ENCODE measurements at places on chromosomes 12 and 14.

DNA sequence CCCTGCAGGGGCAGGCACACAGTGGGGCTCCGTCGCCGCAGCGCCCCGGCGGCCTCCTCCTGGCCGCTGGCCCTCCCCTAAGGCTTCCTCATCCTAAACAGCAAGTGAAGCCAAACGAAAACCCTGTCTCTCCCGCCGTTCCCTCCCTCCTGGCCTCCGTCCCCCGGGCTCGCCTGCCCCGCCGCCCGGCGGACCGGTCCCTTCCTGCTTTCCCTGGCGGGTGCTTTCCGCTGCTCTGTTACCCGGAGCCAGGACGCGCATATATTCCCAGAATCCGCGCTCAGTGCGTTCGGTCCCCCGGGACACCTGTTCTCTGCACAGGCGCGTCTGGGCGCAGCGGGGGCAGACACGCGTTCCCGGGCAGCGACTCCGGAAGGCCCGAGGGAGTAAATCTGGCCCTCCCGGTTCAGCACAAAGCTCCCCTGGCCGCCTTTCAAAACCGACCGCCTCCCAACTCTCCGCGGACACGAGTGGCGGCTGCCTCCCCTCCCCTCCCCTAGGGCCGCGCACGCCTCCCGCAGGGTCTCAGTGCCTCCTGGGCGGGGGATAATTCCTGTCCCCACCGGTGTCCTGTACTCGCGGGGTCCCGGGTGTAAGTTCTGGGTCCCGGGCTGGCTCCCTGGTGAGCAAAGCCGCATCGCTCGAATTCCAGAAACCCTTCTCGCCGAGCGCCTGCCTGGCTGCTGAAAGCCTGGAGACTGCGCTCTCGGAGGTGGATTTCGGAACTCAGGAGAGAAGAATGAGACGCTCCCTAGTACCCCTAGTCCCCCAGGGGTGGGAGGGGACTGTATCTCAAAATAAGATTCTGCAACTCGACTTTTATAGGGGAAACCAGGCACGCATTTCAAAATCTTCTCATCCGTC lies 21.4 kb upstream of the CEP170B start:
- no peak overlapping the region for H3K27ac ChIP-seq
- H3K4me1 ChIP-seq = peaks cover 5% of the 10 kb centered on the region

DNA sequence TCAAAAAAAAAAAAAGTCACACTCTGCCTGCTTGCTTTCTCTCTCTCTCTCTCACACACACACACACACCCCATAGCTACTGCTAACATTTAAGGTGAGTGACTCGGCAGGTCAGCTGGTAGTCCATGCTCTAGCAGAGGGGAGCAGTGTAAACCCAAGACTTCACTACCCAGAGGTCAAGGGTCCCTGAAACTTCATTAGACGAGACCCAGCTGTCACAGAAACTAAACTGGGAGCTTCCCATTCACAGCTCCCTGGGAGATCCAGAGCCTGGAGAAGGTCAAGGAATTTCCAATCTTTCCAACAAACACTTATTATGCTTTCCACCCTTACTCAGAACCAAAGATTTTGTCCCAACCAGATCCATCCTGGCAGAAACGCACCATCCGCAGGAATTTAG lies 33.2 kb downstream of the CKAP4 start:
- H3K36me3 ChIP-seq = no peaks in the 10 kb centered on the region
- no peak for DNase-seq
- no peaks in the 10 kb centered on the region for H3K27me3 ChIP-seq
- H3K27ac ChIP-seq = no peak overlapping the region

DNA sequence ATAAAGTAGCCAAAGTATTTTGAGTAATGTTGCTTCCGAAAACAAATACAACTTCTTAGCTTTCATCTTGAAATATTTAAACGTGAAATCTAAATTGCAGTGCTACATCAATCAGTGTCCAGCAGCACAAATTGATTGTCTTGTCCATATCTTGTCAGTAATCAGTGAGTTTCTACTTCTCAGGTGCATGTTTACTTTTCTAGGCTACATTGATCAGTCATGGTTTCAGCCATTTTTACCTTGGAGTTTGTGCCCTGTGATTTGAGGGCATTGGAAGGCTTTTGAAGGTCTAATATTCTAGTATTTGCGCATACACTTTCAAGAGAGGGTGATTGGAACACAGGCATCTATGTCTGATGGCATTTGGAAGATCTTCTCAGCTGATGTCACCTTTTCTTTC lies 12.4 kb downstream of the RMST start:
- H3K4me3 ChIP-seq = no peak overlapping the region
- no peaks in the 10 kb centered on the region for H3K27me3 ChIP-seq
- H3K36me3 ChIP-seq = no peaks in the 10 kb centered on the region
- no peak overlapping the region for H3K27ac ChIP-seq
- DNase-seq = no peak
- H3K4me1 ChIP-seq = peaks cover 7% of the 10 kb centered on the region

GRCh38 chr14:93994919-93995682 lies 2.0 kb upstream of the CCDC197 start:
- H3K4me1 ChIP-seq = no peaks in the 10 kb centered on the region
- DNase-seq = no peak
- no peak overlapping the region for H3K4me3 ChIP-seq
- H3K36me3 ChIP-seq = no peaks in the 10 kb centered on the region
- no peak overlapping the region for H3K27ac ChIP-seq

DNA sequence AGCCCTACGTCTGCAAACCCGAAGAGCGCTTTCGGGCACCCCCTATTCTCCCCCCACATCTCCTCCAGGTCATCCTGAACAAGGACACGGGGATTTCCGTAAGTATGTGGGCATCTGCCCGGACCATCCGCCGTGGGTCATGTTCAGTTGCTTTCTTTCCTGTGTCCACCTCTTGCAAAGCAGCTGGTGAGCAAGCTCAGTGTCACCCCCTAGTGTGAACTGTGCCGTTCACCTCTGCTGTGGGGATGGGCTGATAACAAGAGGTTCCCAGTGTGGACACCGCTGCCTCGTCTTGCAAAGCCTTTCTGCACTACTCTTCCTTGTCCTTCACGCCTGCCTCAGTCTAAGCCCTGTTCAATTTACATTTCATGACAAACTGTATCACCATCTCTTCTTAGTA lies 8.6 kb downstream of the PRKAB1 start:
- DNase-seq = no peak
- no peak overlapping the region for H3K4me3 ChIP-seq
- H3K27me3 ChIP-seq = no peaks in the 10 kb centered on the region
- no peaks in the 10 kb centered on the region for H3K4me1 ChIP-seq
- no peak overlapping the region for H3K27ac ChIP-seq

- no peaks in the 10 kb centered on the region for H3K36me3 ChIP-seq
- no peak overlapping the region for H3K27ac ChIP-seq
- H3K4me1 ChIP-seq = peaks cover 9% of the 10 kb centered on the region
- no peaks in the 10 kb centered on the region for H3K27me3 ChIP-seq
Observed at GRCh38 chr14:35332517-35333263, 40.5 kb downstream of the PSMA6 start.

DNA sequence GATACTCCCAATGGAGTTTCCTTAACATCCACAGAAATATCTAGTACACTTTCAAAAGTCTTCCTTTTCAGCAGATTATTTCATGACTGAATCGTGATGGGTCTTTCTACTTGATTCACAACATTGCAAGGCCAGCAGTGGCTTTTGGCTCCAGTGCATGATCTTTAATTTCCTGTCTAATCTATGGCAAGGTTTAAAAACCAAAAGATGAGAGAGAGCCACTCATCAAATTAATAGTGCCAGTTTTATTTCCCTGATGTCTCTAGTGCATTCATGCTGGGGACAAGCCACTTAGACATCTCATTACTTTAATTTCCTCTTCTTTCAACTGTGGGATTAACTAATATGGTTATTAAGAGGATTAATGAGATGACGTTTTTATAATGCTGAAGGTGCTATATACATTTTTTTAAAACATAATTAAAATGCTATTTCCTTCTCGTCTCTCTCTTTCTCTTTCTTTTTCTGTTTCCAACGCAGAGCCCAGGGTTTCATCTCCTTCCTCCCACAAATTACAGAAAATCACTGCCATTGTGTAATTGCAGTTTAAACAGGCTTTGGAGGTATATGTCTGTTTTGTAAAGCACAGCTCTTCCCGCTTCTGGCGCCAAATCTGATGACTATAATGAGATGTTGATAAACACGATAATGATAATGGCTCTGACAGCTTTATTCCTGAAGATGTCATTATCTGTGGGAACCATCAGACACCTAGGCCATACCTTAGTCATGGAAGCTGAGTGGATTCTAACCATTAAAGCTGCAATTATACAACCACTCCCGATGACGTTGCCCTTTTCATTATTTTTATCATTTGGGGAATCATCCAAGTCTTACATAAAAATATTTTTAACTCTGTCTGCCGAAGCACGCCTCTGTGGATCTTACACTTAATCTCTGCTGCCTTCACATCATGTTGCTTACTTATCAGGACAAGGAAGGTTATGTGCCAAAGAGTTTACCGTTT lies 103.1 kb upstream of the PPM1H start:
- DNase-seq = no peak
- H3K27ac ChIP-seq = no peak overlapping the region

DNA sequence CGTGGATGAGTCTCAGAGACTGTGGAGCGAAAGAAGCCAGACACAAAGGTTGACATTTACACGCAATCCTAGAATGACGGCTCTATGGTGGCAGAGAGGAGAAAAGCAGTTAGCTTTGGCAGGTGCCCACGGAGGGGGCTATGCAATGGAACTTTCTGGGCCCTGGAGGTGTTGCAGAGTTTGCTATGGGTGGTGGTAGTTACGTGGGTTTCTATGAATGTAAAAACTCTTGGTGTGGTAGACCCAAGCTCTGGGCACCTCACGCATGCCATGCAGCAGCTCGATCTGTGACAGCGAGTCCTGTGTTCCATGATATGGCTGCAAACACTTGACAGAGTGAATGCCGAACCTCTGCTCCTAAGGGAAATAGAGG lies 5.0 kb upstream of the INF2 start:
- H3K27me3 ChIP-seq = no peaks in the 10 kb centered on the region
- peaks cover 20% of the 10 kb centered on the region for H3K4me1 ChIP-seq
- no peak overlapping the region for H3K4me3 ChIP-seq
- H3K27ac ChIP-seq = no peak overlapping the region

GRCh38 chr12:113315358-113315757 lies 19.6 kb downstream of the SLC8B1 start:
- no peak overlapping the region for H3K27ac ChIP-seq
- DNase-seq = no peak
- no peaks in the 10 kb centered on the region for H3K27me3 ChIP-seq
- no peak overlapping the region for H3K4me3 ChIP-seq

DNA sequence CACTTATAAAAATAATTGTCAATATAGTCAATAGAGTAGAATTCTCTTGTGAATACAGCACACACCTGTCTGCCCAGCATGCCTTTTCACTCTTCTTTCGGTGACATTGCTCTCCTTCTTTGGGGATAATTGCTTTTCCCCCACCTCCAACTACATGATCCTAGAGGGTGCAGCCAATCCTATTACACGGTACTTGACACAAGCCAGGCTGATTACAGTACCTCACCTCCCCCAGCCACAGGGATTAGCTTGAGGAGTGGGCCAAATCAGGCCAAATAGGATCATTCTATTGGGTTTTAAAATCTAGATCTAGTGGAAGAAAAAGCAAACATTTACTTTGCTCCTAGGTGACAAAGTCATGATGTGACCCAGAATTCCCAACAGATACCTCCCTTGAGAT lies 16.8 kb upstream of the NFYB start:
- no peak overlapping the region for H3K4me3 ChIP-seq
- H3K36me3 ChIP-seq = no peaks in the 10 kb centered on the region
- H3K27ac ChIP-seq = no peak overlapping the region
- no peak for DNase-seq
- no peaks in the 10 kb centered on the region for H3K4me1 ChIP-seq
- no peaks in the 10 kb centered on the region for H3K27me3 ChIP-seq

DNA sequence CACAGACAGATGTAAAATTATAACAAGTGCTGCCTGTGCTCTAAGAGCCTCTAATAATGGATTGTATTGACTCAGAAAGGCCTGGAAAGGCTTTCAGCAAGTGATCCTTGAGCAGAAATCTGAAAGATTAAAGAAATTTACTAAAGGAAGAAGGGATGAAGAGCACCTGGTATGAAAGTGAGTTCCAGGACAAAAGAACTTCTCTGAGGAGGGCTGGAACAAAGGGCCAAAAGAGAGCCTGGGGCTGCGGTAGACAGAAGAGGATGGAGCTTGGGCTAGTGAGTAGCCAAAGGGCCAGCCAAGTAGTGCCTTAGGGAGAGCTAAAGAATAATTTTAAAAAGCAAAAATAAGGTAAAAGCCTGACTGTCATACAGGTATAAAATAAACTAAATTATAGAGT lies 44.0 kb downstream of the BCAT1 start:
- DNase-seq = no peak
- no peak overlapping the region for H3K27ac ChIP-seq
- no peak overlapping the region for H3K4me3 ChIP-seq
- H3K27me3 ChIP-seq = no peaks in the 10 kb centered on the region
- no peaks in the 10 kb centered on the region for H3K36me3 ChIP-seq

- H3K27ac ChIP-seq = no peak overlapping the region
- 0 out of 2 replicates have a peak, but pooled peaks cover 1% of the 10 kb centered on the region for H3K4me1 ChIP-seq
- H3K36me3 ChIP-seq = no peaks in the 10 kb centered on the region
- no peak for DNase-seq
- H3K4me3 ChIP-seq = no peak overlapping the region
Observed at GRCh38 chr12:104498211-104498801, 41.6 kb downstream of the CHST11 start.

- no peak for DNase-seq
- no peak overlapping the region for H3K27ac ChIP-seq
- no peaks in the 10 kb centered on the region for H3K36me3 ChIP-seq
- H3K4me1 ChIP-seq = no peaks in the 10 kb centered on the region
- no peak overlapping the region for H3K4me3 ChIP-seq
- H3K27me3 ChIP-seq = no peaks in the 10 kb centered on the region
Observed at GRCh38 chr14:79420725-79421124, 790.6 kb downstream of the DIO2 start.

DNA sequence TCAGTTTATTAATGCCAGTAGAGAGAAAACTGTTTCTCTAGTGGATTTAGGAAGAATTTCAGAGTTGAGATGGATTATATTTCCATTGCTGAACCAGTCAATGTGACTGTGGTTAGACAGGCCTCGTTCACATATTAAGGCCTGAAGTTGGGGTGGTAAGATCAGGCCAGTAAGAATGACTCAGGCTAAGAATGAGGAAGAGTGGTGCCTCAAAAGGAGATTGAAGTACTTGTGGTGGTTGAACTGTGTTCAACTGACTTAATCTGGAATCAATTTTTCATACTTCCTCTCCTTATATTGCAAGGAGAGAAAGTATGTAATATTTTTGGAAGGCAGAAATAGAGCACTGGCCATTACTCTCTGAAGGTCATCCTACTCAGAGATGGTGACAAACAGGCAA lies 37.8 kb upstream of the ATF7IP start:
- no peaks in the 10 kb centered on the region for H3K27me3 ChIP-seq
- DNase-seq = no peak
- no peak overlapping the region for H3K4me3 ChIP-seq
- no peak overlapping the region for H3K27ac ChIP-seq

DNA sequence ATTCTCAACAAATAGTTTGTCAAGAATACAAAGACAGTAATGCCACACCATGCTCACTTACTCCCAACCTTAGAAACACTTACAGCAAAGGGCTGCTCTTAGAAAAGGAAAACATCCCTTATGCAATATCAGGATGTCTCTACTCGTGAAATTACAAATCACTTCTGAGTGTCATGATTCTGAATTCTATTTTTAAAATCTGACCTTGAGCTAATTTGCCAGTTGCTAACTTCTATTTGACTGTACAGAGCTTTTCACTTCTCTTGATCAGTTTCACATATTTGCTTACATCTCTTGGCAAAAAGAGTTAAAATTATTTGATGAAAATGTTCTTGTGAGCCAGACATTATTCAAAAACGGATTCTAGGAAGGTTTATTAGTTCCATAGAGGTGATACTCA lies 136.7 kb upstream of the SLC35F4 start:
- no peak overlapping the region for H3K27ac ChIP-seq
- DNase-seq = no peak

GRCh38 chr14:90293766-90294730 lies 37.7 kb downstream of the NRDE2 start:
- H3K27me3 ChIP-seq = no peaks in the 10 kb centered on the region
- H3K4me1 ChIP-seq = no peaks in the 10 kb centered on the region
- DNase-seq = no peak
- H3K27ac ChIP-seq = no peak overlapping the region

Measured in iPS DF 6.9 (cell line).